ENCODE measurements at places on chromosomes 2 and 18.
A peak's percentile ranks its signal among the peaks of the same experiment; 100 is the strongest.

- no peak for DNase-seq
Observed at GRCh38 chr2:105820691-105821090, 76.0 kb downstream of the NCK2 start.

DNA sequence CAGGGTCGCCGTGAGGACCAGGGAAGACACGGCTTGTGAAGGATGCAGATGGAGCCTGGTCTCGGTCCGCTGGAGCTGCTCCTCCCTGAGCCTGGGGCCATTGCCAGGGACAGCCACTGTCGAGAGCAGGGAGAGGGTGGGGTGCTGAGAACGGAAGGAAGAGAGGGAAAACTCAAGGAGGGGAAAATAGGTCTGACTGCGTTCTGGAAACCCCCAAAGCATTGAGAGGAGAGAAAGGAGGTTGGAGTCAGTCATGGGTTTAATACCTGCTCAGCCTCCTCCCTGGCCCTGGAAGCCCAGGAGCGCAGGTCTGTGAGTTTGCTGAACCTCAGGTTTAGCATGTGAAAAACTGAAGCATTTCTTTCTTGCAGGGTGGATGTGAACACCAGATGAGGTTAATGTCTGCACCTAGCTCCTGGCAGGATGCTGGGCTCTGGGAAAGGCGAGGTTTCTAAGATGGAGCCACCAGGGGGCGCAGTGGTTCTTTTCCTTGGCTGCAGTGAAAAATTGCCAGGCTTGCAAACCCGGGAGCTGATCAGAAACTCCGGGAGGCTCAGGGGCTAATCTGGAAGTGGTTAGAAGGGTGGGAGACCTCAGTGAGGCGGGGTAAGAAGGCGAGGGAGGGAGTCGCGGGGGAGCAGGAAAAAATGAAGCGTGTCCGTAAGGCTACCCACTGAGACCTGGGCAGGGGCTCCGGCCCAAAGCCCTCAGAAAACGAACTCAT is 33.6 kb upstream of the RNF149 start:
- DNase-seq = peak; percentile 80

GRCh38 chr2:42895134-42895790 is 102.9 kb upstream of the HAAO start:
- DNase-seq = no peak

DNA sequence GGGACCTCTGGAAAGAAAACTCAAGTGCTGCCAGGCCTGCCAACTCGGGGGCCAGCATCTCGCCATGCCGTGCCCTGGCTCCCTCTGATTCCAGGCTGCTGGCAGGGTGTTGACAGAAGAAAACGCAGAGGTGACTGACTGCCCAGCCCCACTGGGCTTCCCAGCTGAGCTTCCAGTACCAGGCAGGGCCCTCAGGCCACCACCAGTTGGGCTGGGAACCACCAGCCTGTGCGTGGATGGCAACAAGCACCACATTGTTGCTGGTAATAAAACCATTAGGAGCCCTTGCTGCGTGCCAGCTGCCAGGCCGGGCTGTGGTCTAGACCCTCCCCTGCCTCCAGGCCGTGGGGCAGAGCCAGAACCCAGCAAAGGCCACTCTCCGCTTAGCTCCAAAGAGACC is 9.2 kb downstream of the DNMT3A start:
- no peak for DNase-seq

DNA sequence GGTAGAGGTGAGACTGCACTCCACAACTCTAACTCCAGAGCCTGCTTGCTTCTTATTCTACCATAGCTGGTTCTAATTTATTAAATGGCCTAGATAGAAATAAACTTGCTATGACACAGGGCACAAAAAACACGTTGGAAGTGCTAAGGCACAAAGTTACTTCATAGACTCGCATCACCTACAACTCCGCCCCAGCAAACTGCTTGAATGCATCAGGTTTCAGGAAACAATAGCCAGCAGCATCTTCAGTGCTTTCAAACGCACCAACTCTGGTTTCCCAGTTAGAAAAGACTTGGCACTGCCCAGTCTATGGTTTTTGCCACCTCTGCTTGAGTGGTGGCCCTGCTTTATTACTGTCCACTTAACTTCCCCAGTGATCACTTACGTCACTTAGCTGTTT is 142.6 kb downstream of the RIF1 start:
- DNase-seq = no peak
